ENCODE measurements at places on chromosomes 4 and X.

DNA sequence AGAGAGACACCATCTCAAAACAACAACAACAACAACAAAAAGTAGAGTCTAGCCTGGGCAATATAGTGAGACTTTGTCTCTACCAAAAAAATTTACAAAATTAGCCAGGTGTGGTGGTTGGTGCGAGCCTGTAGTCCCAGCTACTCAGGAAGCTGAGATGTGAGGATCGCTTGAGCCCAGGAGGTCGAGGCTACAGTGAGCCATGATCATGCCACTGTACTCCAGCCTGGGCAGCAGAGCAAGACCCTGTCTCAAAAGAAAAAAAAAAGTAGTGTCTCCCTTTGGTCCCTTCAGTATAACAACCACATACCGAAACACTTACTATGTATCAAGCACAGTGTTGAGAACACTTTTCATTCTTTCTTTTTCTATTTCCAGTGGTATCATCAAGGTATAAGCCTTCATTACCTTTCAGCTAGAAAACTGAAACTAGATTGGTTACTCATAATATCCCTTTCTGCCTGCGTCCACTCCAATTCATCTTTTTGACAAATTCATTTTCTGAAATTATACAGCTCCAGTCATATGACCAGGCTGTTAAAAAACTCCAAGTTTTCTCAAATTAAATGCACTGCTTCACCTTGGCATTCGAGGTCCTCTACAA is 54.1 kb downstream of the RPS6KA3 start:
- no peak for DNase-seq

- DNase-seq = no peak
Measured at GRCh38 chrX:148555101-148555500, 54.7 kb downstream of the AFF2 start.

DNA sequence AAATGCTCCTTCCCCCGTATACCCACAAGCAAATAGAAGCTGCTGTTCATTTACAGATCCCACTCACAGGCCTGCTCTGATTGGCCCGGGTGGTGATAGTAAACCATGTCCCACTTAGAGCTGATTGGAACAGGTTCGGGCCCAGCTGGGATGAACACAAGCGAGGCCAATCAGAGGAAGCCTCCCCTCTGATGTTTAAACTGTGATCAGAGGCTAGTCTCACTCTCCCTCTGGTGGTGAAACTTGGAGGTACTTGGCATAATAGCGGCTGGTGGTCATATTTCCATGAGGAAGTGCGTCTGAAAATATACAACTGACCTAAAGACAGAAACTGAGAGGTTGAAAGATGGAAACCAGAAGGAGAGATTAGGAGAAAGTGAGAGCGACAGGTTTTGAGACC is 51.5 kb upstream of the TRPC3 start:
- DNase-seq = peak; percentile 27

DNA sequence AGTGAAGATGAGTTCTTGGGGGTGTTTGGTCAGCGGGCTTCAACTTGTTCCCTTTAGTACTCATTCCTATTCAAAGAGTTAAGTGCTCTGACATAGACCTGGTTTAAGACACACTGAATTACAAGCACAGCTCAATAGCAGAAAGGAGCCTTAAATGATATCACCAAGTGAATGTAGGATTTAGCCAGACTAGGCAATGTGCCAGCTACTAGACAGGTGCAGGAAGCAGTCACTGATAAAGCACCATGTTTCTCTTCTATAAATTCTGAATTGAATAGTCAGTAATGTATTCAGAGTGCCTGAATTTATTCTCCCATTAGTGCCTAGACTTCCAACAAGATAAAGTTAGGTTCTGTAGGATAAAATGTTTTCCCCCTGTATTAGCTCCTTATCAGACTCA is 63.6 kb downstream of the ASB9 start:
- no peak for DNase-seq

GRCh38 chr4:166972071-166972470 is 262.2 kb downstream of the SPOCK3 start:
- DNase-seq = no peak

- DNase-seq = no peak
Measured at GRCh38 chr4:186936496-186937375, 213.1 kb upstream of the FAT1 start.

- DNase-seq = no peak
Measured at GRCh38 chrX:105134273-105134672, 86.2 kb downstream of the TEX13A start.

DNA sequence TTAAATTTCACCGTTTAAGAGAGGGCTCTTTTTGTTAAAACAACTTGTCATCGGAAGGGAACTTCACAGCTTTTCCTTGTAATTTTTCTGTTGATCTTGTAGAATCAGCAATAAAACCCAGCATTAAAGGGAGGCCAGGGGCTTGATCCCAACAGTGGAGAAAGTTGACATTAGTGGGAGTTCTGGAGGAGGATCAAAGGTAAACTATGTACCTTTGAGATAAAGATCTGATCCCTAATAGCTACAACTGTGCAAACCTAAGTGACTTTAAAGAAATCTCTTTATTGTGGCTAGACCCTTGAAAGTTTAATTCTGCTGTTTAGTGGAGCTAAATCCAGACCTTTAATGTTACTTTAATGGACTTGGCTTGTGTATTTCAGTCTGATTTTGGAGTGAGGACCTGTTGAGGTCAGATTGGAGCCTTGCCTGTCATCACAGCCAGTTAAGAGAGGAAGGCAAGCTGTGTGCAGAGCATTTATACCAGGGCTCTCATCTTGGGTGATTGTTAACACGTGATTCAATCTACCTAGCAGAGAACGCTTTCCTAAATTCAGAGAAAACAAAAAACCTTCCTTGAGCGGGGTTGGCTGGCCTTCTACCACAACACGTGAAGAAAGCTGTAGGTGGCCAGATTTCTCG is 1.7 kb downstream of the DOCK11 start:
- peak; percentile 5 for DNase-seq

DNA sequence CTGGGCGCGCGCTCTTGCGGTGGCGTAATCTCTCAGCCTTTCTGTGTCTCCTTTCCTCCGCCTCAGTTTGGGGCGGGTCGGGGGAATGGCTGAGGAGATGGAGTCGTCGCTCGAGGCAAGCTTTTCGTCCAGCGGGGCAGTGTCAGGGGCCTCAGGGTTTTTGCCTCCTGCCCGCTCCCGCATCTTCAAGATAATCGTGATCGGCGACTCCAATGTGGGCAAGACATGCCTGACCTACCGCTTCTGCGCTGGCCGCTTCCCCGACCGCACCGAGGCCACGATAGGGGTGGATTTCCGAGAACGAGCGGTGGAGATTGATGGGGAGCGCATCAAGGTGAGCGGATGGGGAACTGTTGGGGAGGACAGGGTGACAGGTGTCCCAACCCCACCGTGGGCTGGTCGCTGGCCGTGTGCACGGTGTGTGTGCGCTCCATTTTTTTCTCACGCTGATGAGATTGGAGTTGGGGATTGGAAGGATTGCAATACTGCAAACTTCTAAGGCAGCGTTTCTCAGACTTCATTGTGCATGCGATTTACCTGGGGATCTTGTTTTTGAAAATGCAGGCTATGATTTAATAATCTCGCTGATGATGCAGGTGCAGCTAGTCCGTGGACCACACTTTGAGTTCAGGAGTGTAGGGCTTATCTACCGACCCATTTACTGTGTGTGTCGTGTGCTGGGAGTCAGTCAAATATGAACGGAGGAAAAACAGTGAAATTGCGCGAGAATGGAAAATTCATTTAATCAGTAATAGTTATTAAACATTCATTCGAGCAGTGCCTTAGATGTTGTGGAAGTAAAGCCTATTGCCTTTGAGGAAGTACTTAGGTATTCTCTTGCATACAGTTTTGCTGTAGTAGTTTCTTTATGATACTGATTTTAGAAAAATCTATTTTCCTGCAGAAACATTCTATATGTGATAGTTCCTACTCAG is at the start of gene RAB33B:
RAB33B (plus strand) TSS at position 11 of the 935 bp plus-strand sequence; CDS start at position 86, 75 bp downstream.
- no peak for DNase-seq

DNA sequence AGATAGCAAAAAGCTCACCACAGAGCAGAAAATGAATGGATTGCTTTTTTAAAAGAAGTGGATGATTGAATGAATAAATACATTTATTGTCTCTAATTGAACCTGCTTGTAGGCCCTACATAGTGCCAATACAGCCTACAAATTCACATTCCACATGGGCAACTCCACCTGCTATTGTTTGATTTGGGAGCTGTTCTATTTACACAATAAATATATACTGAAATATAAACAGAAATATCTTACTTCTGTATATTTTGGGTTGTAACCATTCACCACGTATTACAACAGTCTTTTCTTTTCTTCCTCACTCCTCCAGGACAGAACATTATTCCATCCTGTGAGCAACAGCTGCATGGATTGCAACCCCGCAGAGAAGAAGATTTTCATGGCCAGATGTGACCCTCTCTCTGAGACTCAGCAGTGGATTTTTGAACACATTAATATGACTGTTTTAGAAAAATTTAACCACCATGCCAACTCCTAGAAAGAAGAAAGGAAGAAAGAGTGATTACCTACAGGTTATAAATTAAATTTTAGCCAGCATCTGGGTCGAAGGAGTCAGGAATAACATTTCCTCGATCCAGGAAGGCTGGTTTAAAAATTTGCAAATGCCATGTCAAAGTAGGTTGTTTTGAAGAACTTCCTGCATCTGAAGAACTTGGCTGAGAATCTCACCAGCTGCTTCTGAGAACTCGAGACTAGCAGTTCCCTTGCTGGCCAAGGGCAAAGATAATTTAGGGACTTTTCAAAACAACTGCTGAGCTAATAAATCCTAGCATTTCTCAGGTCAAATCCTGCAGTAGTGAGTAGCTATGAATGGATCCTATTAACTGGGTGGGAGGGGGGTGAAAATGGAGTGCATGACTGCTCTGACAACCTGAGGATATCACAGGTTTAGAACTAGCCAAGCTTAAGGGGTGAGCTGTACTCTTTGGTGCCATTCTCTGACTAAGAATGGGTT is 128.7 kb upstream of the GALNT7 start:
- DNase-seq = no peak

- no peak for DNase-seq
Measured at GRCh38 chrX:154715825-154716224, 35.1 kb downstream of the GAB3 start.

DNA sequence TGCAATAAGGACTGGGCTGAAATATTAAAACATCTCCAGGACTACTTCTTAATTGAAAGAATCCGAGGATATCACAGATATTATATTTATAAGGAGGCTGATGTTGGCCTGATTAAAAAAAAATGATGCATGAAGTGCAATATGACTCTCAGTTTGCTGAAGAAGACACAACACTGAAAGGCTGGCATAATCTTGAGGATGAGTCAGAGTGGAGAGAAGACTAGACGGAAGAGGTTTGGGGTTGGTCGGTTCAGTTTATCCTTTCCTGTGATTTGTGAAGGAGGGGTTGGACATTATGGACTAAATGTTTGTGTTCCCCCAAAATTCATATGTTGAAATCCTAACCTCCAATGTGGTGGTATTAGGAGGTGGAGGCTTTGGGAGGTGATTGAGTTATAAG is 170.3 kb downstream of the CORIN start:
- no peak for DNase-seq

- DNase-seq = no peak
Measured at GRCh38 chr4:188143731-188144130, 4.5 kb downstream of the TRIML1 start.

DNA sequence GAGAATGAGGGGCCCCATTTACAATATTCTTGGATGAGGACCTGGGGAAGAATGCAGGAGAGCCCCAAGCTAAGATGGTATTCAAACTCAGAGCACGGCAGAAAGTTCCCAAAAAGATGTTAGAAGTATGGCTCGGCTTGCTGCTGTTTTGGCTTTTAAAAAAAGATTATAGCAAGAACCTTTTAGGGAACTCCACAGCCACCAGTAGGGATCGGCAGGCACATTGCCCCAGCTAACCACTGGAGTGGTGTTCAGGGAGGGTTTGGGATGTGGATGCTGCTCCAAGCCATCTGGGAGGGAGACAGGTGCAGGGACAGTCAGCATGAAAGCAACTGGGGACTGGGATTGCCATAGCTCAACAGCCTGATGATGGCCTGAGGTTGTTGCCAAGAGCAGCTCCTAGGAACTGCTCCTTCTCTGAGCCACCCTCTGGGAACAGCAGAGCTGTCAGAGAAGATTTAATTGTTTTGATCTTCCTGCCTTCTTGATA is 63.0 kb downstream of the SORBS2 start:
- DNase-seq = no peak

GRCh38 chr4:77240469-77241066 is 83.6 kb downstream of the CCNG2 start:
- peak; percentile 60 for DNase-seq

DNA sequence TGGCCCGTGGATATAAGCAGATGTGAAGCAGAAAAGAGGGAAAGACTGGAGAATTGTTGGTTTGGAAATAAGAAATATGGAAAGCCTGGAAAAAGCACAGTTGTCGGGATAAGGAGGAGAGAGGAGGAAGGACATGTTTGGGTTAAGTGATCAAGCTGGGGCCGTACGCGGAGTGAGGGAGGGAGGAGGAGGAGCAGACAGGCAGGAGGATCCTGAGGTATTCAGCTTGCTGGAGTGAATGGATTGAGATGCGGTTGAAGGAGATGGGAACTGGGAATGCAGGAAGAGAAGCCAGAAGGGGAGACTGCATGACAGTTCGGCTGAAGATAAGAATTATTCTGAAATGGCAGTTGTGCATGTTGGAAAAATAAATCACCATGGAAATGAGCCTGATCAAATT is 21.2 kb downstream of the ZFP42 start:
- no peak for DNase-seq

GRCh38 chr4:163484906-163485305 is 9.6 kb upstream of the TMA16 start:
- DNase-seq = peak; percentile 61

DNA sequence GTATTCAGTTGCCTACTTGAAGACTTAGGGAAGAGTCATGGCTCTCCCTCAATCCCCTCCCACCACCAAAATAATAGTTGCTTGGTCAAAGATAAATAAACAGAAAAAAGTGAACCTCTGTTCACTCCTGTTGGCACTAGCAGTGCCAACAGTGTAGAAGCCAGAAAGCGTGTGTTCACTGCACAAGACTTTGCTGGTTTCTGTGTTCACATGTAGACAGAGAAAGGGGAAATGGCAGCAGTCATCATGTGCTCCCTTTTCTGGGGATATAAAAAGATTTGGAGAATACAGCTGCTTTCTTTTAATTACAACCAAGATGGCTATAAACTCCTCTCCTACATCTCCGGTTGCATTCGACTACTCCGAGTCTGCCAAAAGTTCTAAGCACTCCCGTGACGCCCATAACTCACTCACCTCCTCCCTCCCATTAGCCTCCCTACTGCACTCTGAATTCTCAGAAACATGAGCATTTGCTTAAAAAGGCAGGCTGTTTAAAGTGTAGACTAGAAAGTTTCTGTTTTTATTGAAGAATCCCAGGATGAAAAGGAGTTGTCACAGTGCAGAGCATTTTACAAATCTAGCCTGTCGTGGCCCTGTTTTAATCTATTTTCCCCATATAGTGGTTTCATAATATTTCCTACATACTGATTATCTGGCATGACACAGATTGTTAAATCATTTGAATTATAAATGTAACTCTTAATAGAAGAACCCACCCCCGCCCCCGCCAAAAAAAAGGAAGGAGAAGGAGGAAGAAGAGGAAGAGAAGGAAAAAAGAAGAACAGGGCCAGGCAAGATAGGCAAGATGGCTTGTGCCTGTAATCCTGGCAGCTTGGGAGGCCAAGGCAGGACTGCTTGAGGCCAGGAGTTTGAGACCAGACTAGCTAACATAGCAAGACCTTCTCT is 16.7 kb downstream of the LGI2 start:
- DNase-seq = no peak

Data from stimulated activated CD4-positive, alpha-beta T cell treated with anti-CD3 and anti-CD28 coated beads, Interleukin-4, amount 100 ng/mL, for 24 hours (primary cell).